ENCODE measurements at places on chromosomes 2 and 18.

DNA sequence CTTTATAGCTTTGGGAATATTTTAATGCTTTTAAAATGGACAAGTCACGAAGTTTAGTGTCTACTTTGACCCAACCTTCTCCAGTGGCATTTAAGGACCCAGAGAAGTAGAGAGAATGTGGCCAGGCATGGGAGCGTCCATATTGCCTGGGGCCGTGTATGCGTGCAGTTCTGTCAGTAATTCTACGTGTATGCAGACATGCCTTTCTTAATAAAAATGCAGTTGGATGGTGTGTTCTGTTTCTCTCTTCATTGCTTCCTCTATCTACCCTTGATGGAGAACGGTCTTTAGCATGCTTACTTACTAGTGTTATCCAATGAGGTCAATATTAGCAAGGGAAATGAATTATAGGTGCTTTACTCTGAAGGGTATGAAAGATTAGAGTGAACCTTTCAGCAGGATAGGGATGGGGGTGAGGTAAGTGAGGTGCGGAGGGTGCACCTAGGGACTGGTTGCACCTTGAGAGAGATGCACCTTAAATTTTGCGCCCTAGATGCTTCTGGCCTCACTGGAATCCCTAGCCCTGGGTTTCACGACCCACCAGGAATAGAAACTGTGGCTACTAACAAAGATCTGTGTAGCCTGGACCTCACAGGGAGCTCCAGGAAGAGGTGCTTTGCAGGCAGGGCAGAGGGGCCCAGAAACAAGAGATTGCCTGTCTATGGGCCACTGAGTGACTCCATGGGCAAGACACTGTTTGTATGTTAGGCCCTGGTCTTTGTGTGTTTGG, 194.3 kb downstream of the MYCN start:
- DNase-seq, result no peak

DNA sequence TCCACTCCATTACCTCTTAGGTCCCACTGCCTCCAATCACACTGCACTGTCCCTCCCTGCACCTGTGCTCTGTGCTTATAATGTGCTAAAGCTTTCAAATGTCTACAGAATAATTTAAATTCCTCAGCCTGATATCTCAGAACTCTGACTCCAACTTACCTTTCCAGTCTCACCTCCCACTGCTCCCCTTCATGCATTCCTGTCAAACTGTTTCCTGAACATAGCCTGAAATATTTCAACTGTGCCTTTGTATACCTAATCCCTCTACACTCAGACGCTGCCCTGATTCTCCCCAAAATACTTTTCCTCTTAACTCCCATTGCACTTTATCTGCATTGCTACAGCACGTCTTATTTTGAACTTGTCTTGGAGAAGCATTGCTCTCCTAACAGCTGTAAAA, 40.5 kb downstream of the CHMP3 start:
- DNase-seq, result no peak

DNA sequence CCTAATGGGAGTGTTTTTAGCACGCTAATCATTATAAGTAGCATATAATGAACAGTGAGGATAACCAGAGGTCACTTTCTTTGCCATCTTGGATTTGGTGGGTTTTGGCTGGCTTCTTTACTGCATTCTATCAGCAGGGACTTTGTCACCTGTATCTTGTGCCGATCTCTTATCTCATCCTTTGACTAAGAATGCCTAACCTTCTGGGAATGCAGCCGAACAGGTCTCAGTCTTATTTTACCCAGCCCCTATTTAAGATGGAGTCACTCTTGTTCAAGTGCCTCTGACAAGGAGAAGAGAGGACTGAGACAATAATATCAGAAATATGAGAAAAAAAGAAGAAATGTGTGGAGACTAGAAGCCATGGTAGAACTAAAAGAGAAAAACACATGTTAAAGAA, 276.4 kb downstream of the TMX3 start:
- DNase-seq, result no peak

DNA sequence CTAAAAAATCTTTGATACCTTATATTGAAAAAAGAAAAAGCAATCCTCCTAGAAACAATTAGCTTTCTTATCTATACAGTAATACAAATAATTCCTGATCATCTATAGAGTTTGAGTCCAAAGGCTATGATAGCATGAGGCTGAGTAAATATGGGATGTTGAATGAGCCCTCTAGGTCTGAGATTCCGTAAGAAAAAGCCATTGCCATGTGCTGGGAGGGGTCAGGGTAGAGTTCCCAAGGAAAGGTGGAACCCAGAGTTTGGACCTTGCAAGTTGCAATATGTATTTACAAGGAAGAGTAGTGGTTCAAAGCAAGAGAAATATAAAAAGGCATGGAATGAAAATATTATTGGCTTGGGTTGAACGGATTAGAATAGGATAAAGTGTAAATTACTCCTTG, 178.1 kb downstream of the DCC start:
- DNase-seq, result no peak

DNA sequence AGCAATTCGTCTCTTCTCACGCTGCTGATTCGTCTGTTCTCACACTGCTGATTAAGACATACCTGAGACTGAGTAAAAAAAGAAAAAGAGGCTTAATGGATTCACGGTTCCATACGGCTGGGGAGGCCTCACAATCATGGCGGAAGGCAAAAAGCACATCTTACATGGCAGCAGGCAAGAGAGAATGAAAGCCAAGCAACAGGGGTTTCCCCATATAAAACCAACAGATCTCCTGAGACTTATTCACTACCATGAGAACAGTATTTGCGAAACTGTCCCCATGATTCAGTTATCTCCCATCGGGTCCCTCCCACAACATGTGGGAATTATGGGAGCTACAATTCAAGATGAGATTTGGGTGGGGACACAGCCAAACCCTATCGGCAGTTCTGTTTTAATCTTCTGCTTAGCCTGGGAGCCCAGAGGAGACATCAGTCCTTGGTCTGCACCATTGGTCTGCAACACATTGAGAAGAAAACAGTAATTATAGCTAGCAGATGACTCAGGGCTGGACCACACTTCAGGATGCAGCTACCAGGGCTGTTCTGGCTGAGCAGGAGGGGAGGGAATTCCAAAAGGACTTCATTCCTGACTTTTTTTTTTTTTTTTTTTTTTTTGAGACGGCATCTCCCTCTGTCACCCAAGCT, 69.4 kb downstream of the CABLES1 start:
- no peak for DNase-seq
